Activated CD4-positive, alpha-beta memory T cell treated with anti-CD3 and anti-CD28 coated beads for 36 hours (primary cell): ENCODE measurements at places on chromosomes 11 and 22. TPM values are rescaled to one million over a fixed set of nuclear protein-coding genes. Genes with fewer than 3 reads are reported as not detected.
A peak's percentile ranks its signal among the peaks of the same experiment; 100 is the strongest.

Gene GLB1L2
- total RNA-seq = 4.1 TPM

DNA sequence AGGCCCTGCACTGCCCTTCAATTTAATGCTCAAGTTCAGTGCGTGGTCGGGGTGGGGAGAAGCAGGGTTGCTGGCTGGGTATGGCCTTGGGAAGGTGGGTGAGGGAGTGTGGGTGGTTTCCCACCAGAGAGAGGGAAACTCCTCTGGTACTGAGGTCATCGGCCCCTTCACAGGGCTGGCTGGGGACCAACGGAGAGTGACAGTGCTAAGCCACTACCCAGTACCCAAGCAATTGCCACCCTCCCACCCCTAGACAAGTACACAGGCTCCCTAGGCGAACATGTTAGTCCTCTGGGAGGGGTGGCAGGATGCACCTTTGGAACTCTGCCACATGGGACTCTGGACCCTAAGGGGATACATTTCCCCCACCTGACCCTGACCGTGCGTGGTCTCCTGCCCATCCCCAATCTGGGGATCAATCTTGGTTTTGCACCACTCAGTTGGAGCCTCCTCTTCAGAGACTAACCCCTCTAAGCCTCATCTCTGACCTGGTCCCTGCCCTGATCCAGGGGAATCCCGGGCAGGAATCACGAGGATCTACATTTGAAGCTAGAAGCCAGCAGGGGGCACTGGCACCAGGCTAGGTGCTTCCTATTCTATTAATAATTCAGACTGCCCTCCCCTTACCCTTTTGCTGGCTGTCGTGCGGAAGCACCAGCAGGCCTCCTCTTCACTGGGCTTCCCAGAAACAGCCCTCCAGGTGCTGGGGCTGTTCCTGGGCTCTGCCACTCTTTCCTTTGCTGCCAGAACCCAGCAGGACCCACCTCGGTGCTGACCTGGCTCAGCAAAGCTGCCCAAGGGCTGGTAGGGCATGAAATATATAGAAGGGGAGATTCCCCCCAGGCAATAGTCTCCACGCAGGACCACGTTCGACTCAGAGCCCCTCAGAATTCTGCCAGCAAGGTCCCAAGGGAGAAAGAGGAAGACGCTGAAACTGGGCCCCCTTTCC lies 377.7 kb downstream of the TENM4 start:
- no peak overlapping the region for H3K27ac ChIP-seq
- H3K36me3 ChIP-seq = no peaks in the 10 kb centered on the region
- H3K27me3 ChIP-seq = no peaks in the 10 kb centered on the region
- H3K4me3 ChIP-seq = no peak overlapping the region
- no peaks in the 10 kb centered on the region for H3K4me1 ChIP-seq
- no peak for DNase-seq

DNA sequence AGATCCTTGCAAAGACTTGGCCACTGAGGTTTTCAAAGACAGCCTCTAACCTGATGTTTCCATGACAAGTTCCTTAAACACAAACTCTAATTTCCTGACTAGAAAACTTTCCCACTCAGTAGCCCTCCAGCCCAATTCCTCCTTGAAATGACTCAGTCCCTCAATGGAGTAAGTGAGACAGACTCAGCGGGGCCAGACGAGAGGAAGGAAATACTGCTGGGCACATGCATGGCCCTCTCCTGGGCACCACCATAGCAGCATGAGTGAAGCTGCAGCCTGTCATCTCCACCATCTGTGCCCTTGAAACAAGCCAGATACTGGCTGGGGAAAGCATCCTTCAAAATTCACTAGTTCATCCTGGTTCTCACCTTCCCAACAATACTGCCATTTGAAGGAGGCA lies 76.2 kb upstream of the GDPD4 start:
- no peak overlapping the region for H3K4me3 ChIP-seq
- no peaks in the 10 kb centered on the region for H3K4me1 ChIP-seq
- no peaks in the 10 kb centered on the region for H3K27me3 ChIP-seq
- no peak overlapping the region for H3K27ac ChIP-seq
- H3K36me3 ChIP-seq = peaks cover 10% of the 10 kb centered on the region

GRCh38 chr11:85028329-85029101 lies 598.6 kb downstream of the DLG2 start:
- no peaks in the 10 kb centered on the region for H3K36me3 ChIP-seq
- no peak overlapping the region for H3K27ac ChIP-seq
- DNase-seq = no peak
- no peaks in the 10 kb centered on the region for H3K27me3 ChIP-seq
- H3K4me3 ChIP-seq = no peak overlapping the region
- no peaks in the 10 kb centered on the region for H3K4me1 ChIP-seq

Gene SAA4
- total RNA-seq = not detected

DNA sequence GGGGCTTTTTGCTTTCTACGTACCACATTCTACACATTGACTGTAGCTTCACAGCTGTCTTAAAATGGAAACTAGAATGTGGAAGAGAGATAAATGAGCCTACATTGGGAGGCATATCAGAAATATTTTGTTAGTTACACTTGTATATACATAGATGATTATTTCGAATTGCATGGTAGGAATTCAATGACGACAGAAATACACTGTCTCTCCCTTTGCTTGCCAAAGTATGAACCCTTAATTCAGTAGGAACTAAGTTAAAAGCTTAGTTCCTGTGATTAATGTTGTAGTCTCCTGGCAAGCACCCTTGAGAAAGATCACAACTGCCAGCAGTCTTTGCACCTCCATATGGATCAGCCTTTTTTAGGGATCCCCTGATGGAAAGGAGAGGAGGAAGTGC lies 10.1 kb downstream of the C11orf87 start:
- DNase-seq = no peak
- H3K4me3 ChIP-seq = no peak overlapping the region
- H3K4me1 ChIP-seq = no peaks in the 10 kb centered on the region
- no peaks in the 10 kb centered on the region for H3K27me3 ChIP-seq

DNA sequence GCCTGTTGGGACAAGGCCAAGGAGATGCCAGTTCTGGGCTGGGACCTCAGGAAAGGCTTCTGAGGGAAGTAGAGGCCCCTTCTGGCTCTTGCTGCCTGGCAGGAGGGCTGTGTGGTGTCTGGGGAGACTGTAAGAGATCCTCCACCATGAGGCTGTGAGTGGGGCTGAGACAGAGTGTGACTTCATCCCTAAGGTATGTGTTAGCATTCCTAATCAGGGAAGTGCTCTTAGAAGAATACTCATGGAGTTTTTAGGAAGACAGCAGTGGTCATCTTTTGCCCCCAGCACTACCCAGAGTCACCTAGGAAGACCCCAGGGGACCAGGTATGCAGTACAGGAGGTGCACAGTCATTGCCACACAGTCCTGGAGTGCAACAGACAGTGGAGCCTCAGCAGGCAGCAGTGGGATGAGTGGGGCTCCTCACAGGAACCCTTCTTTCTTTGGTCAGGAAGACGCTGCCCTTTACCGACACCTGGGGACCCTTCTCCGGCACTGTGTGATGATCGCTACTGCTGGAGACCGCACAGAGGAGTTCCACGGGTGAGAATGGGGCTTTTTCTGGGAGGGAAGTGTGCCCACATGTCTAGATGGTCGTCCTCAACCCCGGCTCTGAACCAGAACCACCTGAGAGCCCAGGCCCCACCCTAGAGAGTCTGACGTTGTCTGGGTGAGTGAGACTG lies 2.8 kb downstream of the RIC8A start:
- peak overlapping the region; percentile 97 for H3K4me3 ChIP-seq
- DNase-seq = no peak
- peaks cover 30% of the 10 kb centered on the region for H3K4me1 ChIP-seq
- peaks cover 54% of the 10 kb centered on the region for H3K36me3 ChIP-seq

DNA sequence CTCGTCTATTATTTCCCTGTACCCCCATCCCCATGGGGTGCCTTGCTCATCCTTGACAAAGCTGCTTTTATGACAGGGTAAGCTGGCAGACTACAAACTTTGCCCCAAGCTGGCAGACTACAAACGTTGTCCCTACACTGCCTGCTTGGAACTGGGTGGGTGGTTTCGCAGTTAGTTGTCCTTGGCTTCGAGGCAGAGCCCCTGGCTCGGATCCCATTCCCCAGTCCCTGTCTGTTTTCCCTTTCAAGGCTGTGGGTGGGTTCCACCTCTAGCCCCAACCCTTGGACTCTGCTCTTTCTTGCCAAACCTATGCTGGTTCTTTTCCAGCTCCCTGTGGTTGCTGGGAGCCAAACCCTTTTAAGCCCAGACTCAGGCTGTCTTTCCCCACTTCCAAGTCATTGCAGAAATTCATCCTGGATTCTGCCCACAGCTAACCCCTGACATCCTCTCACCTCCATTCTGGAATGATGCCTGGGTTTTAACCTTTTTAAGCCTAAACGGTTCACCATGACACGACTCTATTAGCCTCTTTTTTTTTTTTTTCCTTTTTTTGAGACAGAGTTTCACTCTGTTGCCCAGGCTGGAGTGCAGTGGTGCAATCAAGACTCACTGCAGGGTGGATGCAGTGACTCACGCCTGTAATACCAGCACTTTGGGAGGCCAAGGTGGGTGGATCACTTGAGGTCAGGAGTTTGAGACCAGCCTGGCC lies 9.2 kb upstream of the RBM14 start:
- peaks cover 5% of the 10 kb centered on the region for H3K36me3 ChIP-seq
- no peak for DNase-seq
- no peak overlapping the region for H3K4me3 ChIP-seq
- no peak overlapping the region for H3K27ac ChIP-seq
- H3K4me1 ChIP-seq = peaks cover 9% of the 10 kb centered on the region

DNA sequence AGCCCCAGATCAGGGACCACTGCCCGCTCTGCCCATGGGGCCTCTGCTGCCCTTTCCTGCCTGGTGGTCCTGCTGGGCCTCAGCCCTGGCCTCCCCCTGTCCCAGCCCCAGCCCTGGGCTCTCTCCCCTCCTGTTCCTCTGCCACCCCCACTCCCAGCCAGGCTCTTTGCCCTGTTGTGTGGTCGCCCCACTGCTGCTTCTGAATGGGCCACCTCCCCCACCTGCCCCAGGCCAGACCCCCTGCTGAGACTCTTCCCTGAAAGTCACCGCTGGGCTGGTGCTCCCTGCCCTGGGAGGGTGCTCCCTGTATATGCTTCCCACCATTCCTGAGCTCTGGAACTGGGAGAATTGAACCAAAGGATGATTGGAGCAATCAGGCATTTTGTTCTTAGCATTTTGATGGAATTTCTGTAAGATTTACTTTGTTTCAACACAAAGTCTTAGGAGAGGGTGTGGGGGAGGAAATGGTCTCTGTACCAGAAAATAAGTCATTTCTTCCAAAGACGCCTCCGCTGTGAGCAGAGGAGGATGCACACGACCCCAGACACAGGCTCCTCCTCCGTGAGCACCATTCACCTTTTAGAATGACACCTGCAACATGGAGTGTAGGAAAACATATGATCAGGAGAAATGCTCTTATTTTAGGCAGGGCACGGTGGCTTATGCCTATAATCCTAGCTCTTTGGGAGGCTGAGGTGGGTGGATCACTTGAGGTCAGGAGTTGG lies 5.2 kb downstream of the APOBEC3B start:
- peak overlapping the region; percentile 26 for H3K4me3 ChIP-seq
- H3K27ac ChIP-seq = peak overlapping the region; percentile 79
- no peaks in the 10 kb centered on the region for H3K27me3 ChIP-seq
- H3K36me3 ChIP-seq = peaks cover 17% of the 10 kb centered on the region
- peaks cover 72% of the 10 kb centered on the region for H3K4me1 ChIP-seq
